ENCODE measurements at places on chromosomes 3 and 15. TPM values are rescaled to one million over a fixed set of nuclear protein-coding genes. Genes with fewer than 3 reads are reported as not detected.

DNA sequence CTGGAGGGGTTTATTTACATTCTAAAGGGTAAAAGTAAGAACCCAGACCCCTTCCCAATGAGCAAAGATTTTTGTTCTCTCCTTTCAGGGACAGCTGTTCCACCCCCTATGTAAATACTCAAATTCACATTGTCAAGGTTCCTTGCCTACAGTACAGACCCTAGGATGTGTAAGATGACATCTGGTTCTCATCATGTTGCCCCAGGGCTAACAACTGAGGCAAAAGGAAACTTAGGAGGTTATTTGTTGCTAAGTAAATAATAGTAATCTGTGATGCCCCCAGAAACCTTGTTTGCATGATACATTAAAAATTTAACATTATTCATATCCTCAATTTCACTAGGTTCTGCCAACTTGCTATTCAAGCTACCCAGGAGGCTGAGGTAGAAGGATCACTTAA, 135.0 kb upstream of the CCNL1 start:
- H3K4me1 ChIP-seq = no peaks in the 10 kb centered on the region
- no peaks in the 10 kb centered on the region for H3K36me3 ChIP-seq
- DNase-seq = no peak

DNA sequence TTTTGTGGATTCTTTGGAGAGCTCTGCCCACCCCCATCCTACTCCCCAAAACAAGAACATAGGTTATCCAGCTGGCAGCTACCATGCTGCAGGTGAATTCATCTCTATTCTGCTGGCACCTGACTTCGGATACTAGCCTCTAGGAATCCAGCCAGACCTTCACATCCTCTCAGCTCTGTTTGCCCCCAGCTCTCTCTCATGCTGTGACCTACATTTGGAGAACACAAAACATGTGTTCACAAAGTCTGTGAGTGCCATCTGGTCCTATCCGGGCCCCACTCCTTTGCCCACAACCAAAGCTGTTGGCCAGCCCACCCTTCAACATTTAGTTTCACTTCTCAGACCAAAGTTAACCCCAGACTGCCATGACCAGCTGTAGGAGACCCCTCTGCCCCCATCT, 89.4 kb upstream of the C3orf80 start:
- H3K36me3 ChIP-seq = no peaks in the 10 kb centered on the region
- H3K27me3 ChIP-seq = no peaks in the 10 kb centered on the region
- H3K27ac ChIP-seq = no peak overlapping the region

GRCh38 chr15:71440489-71441110, 325.3 kb downstream of the THSD4 start:
- H3K27me3 ChIP-seq = no peaks in the 10 kb centered on the region
- H3K36me3 ChIP-seq = no peaks in the 10 kb centered on the region
- no peak overlapping the region for H3K27ac ChIP-seq
- DNase-seq = peak; percentile 80

DNA sequence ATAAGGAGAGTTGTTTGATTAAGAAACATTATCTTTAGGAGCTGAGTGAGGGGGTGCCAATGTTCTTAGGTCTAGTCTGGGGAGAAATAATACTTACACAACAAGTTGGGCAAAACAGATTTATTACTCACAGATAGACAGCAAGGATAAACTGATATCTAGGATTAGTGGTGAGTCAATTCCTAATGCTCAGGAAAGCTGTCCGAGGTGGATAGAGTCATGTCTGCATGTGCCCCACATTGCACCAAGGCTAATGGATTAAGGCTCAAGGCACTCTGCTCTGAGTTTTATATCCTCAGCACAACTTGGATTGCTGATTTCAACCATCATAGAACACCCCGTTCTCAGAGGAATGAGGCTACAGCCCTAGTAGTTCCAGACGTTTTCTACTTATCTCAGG, 1042.3 kb downstream of the OTOL1 start:
- H3K27me3 ChIP-seq = no peaks in the 10 kb centered on the region
- no peaks in the 10 kb centered on the region for H3K36me3 ChIP-seq
- no peak for DNase-seq
- H3K4me1 ChIP-seq = no peaks in the 10 kb centered on the region

DNA sequence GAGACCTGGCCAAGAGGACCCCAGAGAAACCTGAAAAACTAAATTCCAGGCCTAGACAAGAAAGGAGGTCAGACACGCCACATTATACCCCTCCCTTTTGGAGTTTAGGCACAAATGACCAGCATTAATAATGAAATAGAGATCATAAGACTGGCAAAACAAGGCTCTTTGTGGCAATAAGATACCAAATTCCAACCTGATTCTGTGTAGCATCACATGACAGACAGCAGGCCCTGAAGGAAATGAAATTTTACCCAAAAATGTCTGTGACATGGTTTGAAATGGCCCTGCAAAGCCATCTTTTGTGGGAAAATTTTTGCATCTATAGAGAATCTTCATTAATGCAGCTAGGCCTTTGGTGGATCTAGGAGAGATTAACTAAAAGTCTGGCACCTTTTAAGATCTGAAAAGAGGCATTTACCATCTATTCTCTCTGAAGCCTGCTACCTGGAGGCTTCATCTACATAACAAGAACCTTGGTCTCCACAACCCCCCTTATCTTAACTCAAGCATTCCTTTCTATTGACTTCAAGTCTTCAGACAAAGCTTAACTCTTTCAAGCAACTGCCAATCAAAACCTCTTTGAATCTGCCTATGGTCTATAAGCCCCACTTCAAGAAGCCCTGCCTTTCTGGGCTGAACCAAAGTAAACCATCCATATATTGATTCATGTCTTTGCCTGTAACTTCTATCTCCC, 8.0 kb downstream of the FAM174B start:
- no peaks in the 10 kb centered on the region for H3K36me3 ChIP-seq
- no peak overlapping the region for H3K4me3 ChIP-seq
- peaks cover 92% of the 10 kb centered on the region for H3K4me1 ChIP-seq
- H3K27ac ChIP-seq = peak overlapping the region; percentile 90

DNA sequence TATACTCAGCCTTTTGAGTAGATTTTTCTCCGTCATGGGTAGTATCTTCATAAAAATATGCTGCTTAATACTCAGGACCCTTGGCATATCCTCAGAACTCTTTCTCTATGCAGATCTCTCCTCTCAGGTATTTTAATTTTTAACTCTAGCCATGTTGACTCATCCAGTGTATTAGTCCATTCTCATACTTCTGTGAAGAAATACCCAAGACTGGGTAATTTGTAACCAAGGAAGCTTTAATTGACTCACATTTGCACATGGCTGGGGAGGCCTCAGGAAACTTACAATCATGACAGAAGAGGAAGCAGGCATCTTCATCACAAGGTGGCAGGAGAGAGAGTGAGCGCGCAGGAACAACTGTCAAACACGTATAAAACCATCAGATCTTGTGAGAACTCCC, 129.3 kb upstream of the CD96 start:
- H3K4me1 ChIP-seq = no peaks in the 10 kb centered on the region
- no peaks in the 10 kb centered on the region for H3K27me3 ChIP-seq
- no peak for DNase-seq
- H3K36me3 ChIP-seq = no peaks in the 10 kb centered on the region
- H3K4me3 ChIP-seq = no peak overlapping the region

DNA sequence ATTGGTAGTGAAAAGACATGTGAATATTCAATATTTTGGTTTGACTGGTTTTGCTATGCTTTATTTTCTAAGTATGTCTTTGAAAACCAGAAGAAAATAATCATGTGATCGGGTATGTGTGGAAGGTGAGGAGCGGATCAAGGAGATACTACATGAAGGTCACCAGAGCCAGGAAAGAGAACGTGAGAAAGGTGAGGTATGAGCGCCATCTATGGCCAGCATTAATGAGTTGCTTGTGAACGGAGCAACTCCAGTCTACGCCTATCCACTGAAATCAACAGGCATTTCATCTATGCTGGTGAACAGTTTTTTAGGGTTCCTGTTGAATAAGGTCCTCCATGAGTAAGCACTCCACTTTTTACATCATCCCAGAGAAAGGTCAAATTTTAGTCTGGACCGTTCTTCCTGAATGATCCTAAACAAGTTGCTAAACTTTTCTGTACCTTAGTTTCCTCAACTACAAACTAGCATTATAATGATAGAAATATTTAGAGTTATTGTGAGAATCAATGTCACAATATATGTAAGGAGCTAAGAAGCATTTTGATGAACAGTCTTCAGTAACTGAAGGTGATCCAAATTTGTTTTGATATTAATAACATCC, 1435.2 kb upstream of the CADM2 start:
- H3K27me3 ChIP-seq = no peaks in the 10 kb centered on the region
- H3K4me3 ChIP-seq = no peak overlapping the region
- DNase-seq = no peak

DNA sequence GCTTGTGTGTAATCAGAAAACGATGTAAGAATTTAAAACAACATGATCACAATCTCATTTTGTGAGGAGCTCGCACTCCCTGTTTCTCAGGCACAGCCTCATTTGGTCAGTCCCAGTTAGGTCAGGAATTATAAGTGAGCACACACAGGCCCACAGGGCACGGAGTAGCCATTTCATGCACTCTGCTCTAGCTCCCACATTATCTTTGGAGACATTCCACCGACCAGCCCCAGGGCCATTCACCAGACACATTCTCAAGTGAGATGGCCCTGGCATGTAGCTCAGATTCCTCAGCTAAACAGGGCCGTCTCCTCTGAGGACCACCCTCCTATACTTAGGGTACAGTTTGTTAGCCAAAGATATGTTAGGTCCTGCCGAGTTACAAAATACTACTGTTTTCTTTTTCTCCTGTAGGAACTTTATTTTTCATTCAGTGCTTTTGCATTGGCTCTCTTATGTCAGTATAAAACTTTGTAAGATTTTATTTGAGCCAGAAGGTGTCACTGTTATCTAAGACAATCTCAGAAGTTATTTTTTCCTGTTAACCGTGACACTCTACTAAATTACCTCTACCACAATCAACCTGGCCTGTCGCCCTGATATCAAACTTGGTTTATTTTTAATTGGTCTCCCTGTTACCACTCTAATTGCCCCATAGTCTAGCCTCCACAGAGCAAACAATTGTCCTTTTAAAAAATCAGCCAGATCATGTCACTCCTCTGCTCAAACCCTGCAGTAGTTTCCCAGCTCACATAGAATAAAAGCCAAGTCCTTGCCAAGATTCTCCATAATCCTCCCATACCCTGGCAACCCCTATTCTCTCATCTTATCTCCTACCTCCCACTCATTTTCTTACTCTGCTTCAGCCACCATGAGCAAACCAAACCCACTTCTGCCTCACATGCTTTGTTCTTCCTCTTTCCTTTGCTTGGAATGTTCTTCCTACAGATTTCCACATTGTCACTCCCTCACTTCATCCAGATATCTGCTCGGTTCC, 105.7 kb downstream of the PPP2R3A start:
- H3K4me3 ChIP-seq = no peak overlapping the region
- no peaks in the 10 kb centered on the region for H3K36me3 ChIP-seq
- no peaks in the 10 kb centered on the region for H3K4me1 ChIP-seq
- peak; percentile 4 for DNase-seq
- H3K27me3 ChIP-seq = no peaks in the 10 kb centered on the region

DNA sequence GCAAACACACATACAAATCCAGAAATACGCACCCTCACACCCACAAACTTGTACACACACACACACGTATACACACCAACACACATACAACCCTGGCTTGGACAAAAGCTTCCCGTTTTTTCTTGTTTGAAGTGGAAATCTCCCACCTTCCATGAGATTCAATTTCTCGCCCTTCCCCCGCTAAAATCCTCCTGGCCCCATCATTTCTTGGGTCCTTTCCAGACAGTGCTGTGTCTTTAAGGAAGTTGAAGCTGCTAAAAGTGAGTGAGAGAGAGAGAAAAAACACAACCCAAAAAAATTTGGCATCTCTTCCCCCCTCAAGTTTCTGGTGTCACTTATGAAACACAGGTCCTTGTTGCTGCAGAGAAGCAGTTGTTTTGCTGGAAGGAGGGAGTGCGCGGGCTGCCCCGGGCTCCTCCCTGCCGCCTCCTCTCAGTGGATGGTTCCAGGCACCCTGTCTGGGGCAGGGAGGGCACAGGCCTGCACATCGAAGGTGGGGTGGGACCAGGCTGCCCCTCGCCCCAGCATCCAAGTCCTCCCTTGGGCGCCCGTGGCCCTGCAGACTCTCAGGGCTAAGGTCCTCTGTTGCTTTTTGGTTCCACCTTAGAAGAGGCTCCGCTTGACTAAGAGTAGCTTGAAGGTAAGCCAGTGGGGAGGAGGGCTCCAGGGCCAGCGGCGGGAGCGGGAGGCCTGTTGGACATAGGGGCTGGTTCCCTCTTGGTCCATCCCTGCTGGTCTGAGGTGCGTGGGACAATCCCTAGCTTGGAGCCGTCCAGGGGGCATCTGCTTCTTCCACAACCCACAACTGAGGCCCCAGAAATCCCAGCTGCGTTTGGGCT, at the start of gene ISLR:
ISLR (plus strand) TSS at position 331 of the 839 bp plus-strand sequence. CDS start 1,149 bp downstream, outside the sequence.
- peaks cover 57% of the 10 kb centered on the region for H3K4me1 ChIP-seq
- DNase-seq = no peak
- H3K27me3 ChIP-seq = no peaks in the 10 kb centered on the region
- H3K4me3 ChIP-seq = peak within 1 kb of the TSS; percentile 36
- peak within 1 kb of the TSS; percentile 22 for H3K27ac ChIP-seq
- H3K36me3 ChIP-seq = no peaks in the 10 kb centered on the region

- no peak overlapping the region for H3K4me3 ChIP-seq
- no peak for DNase-seq
- H3K27ac ChIP-seq = no peak overlapping the region
- no peaks in the 10 kb centered on the region for H3K4me1 ChIP-seq
Measured at GRCh38 chr15:78850352-78850751, 22.3 kb upstream of the MORF4L1 start.

- no peak overlapping the region for H3K4me3 ChIP-seq
Measured at GRCh38 chr3:189282741-189283140, 111.0 kb downstream of the TPRG1 start.

DNA sequence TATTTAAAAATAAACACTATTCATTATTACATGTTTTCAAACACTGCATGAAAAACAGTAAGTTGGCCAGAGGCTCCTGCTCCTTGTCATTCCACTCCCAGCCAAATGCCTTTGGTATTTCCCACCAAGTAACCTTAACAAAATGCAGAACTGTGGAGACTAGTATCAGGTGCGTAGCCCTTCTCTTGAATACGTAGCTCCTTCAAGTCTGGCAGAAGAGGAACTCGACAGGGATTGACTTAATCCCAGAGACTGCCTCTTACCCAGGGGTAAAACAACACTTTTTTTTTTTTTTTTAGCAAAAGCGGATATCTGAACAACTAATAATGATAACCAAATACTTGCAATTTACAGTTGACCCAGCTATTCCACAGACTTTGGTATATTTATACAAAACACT, 738 bp downstream of the COMMD2 start:
- DNase-seq = no peak
- H3K27ac ChIP-seq = no peak overlapping the region
- H3K36me3 ChIP-seq = peaks cover 38% of the 10 kb centered on the region
- H3K4me1 ChIP-seq = peaks cover 20% of the 10 kb centered on the region
- no peaks in the 10 kb centered on the region for H3K27me3 ChIP-seq
- H3K4me3 ChIP-seq = peak overlapping the region; percentile 92

Gene PAQR5
- total RNA-seq = 18.3 TPM

Gene GHSR
- not detected for total RNA-seq

Gene ALDH1L1
- 2.6 TPM for total RNA-seq

Gene HERC2
- 76.9 TPM for total RNA-seq

Gene MYL3
- not detected for total RNA-seq

Gene ADAMTS9
- total RNA-seq = 35.6 TPM

Gene DLEC1
- total RNA-seq = not detected

Data from stomach (tissue), 19 donors.